ENCODE measurements at places on chromosomes 1 and 21. TPM values are rescaled to one million over a fixed set of nuclear protein-coding genes. Genes with fewer than 3 reads are reported as not detected.

DNA sequence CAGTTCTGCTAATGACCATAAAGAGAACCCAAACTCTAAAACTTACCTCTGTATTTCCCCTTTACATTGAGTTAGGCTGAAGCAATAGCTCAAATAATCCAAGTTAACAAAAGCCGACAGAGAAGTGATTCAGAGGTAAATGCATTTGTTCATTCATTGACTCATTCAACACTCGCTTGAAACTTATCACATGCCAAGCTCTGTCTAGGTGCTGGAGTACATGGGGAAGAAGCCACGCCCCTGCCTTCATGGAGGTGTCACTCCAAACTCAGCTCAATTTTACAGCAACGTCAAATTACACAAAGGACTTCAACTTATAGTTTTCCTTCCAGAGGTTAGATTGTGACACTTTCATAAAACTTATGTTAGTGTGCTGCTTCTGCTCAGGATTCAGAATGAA, 45.8 kb downstream of the SLC25A24 start:
- peak; percentile 92 for DNase-seq

GRCh38 chr1:231465051-231465450, 43.0 kb upstream of the EGLN1 start:
- peak; percentile 10 for DNase-seq

DNA sequence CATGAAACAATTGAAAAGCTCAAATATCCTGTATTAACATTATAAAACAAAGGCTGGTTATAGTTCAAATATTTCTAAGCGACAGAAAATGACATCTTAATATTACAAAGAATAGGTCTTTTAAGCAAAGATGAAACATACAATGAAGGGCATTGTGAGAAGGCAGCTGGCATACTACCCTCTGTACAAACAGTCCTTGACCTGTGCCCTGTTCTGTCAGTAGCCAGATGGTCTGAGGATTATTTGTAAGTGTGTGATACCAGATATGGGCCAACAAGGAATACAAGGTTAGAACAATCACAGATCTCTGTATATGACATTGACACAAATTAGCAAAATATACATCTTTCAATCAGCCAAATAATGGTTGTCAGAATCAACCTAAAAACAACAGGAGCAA, 1350.4 kb downstream of the AMY1C start:
- no peak for DNase-seq

- no peak for DNase-seq
These were observed 20.1 kb upstream of the PTPRF start for GRCh38 chr1:43510621-43511020.

- no peak for DNase-seq
These were observed 1.8 kb upstream of the FOXO6 start for GRCh38 chr1:41359211-41360073.

DNA sequence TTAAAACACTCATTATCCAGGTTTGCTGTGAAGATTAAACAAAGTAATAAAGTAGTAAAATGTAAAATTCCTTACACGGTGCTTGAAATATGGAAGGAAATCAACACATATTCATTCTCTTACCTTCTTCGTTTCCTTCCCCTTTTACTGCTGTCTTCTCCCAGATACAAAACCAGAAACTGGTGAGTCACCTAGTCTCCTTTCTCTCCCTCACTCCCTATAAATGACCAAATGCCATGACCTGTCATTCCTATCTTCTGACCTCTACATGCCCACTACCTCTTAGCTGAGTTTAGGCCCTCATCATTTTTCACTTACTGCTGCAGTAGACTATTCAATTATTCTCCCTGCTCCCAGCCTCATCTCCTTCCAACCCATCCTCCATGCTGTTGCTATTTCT, 4.3 kb upstream of the NR1I3 start:
- DNase-seq: peak; percentile 37

GRCh38 chr1:188715566-188715965, 1762.1 kb downstream of the BRINP3 start:
- DNase-seq: no peak

Gene LY9
- under 0.01 TPM for total RNA-seq

DNA sequence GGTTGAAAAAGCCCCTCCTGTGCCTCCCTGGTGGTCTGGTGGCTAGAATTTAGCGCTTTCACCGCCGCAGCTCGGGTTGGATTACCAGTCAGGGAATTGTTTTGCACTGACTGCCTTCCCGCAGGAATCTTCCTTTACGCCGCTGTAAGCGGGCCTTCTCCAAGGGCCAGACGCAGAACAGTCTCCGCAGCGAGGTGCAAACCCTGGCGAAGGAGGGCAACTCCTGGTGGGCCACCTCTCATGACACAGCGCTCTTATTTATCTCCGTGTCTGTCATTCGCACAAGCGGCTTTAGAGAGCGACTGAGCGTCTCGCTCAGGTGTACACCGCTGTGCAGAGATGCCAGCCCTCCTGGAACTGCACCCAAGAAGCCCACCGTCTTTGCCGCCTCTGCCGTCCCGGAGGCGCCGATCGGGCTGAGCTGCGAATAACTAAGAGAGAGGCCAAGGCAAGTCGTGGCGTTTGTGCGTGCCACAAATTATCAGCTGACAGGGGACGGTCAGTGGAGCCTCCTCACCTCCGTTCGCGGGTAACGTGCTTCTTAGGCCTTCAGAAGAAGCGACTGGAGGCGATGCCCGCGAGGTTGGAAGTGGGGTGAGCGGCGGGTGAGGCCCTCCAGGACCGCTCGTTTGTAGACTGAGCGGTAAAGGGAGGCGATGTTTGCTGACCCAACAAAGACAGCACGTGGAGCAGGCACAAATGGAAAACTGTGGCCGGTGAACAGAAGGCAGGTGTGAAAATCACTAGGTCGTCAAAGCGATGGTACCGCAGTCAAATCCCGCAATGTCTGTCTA, 93.5 kb downstream of the PRKAB2 start:
- DNase-seq: no peak

Gene IGSF21
- not detected for total RNA-seq

DNA sequence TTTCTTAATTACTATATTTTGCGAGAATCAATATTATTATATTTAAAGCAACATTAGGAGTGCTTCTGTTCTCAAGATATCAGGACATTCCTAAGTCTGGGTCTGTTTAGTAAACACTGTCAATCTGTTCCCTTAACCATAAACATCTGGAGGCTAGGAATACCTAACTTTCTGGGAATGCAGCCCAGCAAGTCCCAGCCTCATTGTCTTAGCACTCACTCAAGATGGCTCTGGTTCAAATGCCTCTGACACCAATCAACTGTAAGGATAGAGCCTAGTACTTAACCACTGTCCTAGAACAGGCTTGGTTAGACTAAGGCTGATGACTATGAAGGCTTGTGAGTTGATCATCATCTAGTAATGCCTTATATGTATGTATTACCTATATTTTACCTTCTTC, 61.5 kb downstream of the TNN start:
- DNase-seq: peak; percentile 73

GRCh38 chr1:116910379-116911187, 867 bp downstream of the PTGFRN start:
- no peak for DNase-seq

DNA sequence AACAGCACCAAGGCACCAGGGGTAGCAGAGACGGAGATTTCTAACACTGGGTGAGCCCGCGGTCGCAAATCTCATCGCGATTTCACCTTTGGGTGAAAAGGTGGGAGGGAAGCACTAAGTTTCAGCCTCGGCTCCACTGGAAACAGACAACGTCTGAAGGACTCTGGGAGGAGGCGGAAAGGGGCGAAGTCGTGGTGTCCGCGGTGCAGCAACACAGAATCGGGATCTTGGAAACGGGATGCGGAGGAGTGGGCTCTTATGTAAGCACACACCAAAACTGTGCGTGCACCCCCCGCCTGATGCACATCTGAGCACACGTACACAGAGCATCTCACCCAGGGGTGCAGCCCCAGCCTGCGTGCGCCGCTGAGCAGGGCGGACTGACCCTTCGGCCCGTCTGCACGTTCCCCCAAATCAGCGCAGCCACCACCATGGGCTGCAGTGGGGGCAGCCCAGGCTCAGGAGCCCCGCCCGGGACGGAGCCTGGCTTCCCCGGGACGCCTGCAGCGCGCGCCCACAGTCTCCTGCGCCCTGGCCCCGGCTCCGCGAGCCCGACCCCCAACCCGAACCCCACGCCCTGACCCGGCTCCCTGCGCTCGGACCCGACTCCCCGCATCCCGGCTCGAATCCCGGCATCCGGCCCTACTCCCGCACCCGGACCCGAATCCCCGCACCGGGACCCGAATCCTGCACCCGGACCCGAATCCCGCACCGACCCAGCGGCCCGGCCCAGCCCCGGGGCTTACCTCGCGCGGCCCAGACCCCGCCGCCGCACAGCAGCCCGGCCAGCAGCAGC, 670 bp downstream of the CLSTN1 start:
- DNase-seq: no peak

- no peak for DNase-seq
These were observed 687.7 kb upstream of the ADGRL4 start for GRCh38 chr1:79694241-79694640.

Gene FAM167B
- total RNA-seq: 0.26 TPM

Gene PTPN22
- total RNA-seq: 0.26 TPM

Gene AIM2
- not detected for total RNA-seq
